BE2C (cell line): ENCODE measurements at places on chromosomes 2 and 18.
A peak's percentile ranks its signal among the peaks of the same experiment; 100 is the strongest.

DNA sequence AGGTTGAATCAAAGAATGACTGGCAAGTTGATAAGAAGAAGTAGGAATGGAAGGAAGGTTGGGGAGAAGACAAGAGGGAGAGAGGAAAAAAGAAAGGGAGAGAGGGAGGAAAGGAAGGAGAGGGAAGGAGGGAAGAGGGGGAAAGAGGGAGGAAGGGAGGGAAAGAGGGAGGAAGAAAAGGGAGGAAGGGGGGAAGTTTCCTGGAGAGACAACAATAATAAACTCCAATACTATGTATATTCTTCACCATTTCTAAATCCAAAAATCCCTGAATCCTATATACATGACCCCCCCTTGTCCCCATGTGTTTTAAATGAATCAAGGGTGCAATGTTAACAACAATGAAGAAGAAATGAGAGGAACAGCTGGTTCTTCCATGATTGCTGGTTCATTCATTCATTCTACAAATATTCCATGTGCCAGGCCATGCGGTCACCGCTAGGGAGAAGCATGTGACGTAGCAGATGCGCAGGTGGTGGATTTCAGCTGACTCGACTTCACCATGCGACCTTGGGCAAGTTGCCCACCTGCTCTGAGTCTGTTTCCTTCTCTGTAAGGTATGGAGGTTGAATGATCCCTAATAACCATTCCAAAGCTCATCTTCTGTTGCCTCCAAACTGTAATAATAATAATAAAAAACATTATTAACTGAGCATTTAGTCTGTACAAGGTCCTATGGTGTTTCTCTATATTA, 77.6 kb downstream of the EN1 start:
- no peak for DNase-seq

- DNase-seq = no peak
These were observed 252.2 kb upstream of the CDH20 start for GRCh38 chr18:61080954-61081528.

- DNase-seq = peak; percentile 50
These were observed 183.1 kb downstream of the STK39 start for GRCh38 chr2:168064011-168064998.

- no peak for DNase-seq
These were observed 221.9 kb upstream of the SETBP1 start for GRCh38 chr18:44458777-44459176.

DNA sequence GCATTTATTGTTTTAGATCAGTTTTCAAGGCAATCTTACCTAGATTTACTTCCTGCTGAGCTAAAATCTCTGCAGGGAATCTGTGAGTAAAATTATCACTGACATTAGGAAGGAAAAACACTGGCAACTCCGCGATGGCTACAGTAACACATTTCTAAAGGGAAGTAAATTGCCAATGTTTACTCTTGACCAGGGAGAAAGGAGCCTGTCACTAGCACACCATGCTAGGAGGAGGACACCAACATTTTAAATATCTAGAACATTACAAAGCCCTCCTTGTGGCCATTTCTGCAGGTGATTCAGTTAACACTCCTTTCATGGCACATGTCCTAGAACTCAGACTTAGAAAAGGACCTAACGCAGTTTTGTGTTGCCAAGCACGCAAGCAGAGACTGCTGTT, 58.4 kb downstream of the TCF4 start:
- no peak for DNase-seq

DNA sequence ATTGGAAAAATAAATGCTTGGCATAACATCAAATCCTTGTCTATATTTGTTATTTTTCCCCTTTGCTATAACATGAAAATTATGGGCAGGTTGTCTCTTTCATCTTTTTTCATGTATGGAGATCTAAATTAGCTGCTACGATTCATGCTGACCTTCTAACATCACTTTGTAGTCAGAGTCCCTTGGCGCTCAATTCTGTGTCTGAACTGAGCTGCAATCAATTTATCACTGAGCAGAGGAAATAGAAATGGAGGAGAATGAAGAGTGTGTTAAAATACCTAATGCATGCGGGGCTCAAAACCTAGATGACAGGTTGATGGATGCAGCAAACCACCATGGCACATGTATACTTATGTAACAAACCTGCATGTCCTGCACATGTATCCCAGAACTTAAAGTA, 168.9 kb downstream of the CDH7 start:
- DNase-seq = no peak

GRCh38 chr2:236049981-236050380, 118.2 kb downstream of the GBX2 start:
- no peak for DNase-seq

GRCh38 chr2:120552800-120553481, 182.7 kb upstream of the GLI2 start:
- DNase-seq = peak; percentile 57

DNA sequence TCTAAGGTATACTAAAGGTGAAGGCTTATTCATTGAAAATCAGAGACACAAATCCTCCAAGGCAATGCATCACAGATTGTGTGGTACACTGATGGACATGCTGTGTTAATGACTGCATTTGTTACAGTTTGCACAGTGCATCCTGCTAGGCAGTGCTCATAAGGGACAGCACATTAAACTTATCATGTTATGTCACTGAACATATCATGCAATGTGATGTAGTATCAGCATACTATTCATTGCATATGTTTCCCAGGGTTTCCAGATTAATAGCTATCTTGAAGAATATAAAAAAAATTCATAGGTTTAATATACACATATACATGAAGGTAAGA, 225.3 kb downstream of the NCKAP5 start:
- DNase-seq = no peak

DNA sequence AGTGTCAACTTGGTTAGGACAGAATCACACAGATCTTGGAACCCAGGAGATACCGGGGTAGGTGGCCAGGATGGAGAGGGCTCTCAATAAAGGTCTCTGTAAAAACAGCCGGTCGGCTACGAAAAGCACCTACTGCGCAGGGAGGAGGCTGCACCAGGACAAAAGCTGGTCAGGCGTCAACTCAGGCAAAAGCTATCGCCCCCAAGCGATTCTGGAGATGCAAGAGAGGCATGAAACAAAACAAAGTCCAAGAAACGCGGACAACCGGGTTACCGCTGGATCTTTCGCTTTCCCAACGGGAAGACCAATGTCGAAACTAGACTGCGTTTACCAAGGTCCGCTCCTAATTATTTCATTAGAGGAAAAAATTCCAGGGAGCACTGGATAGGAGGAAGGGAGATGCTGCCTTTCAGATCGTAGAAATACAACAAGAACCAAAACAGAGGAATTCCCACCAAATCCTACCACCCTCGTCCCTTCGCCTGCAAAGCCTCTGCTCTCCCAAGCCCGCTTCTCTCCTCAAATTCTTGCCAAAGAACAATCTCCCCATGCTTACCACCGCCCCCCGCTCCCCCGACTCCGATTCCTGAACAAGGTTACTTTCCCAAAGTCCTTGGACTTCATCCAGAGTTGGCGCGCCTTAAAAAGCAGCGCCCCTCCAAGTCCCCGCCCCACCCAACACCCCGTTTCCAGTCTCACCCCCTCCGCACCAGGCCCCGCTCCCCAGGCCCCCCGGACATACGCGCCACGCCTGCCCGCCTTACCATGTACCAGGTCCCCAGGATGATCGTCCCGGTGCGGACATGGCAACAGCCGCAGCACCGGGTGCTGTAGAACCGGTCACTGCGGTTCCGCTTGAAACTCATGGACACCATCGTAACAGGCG, 539 bp downstream of the LAPTM4A start:
- peak; percentile 54 for DNase-seq

GRCh38 chr18:74337155-74337911, 21.7 kb downstream of the C18orf63 start:
- DNase-seq = no peak

DNA sequence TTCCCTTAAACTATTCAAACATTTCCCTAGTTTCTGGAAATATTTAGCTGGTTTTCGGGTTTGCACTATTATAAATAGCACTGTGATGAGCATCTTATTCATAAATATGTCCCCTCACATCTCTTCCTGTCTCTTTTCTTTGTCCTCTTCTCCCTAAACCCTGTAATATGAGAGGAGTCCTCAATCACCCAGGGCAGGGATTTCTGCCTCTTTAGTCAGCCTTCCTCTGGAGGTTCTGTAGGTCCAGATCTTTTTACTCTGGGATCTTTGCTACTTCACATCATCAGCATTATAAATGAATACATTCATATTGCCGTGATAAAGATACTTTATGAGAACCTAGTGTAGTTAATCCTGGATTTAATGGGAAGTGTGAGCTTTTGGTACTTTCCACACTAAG, 87.9 kb upstream of the TTN start:
- no peak for DNase-seq
